ENCODE measurements at places on chromosomes 7 and 10.

GRCh38 chr10:28468707-28469483, 64.0 kb upstream of the WAC start:
- DNase-seq, result no peak

DNA sequence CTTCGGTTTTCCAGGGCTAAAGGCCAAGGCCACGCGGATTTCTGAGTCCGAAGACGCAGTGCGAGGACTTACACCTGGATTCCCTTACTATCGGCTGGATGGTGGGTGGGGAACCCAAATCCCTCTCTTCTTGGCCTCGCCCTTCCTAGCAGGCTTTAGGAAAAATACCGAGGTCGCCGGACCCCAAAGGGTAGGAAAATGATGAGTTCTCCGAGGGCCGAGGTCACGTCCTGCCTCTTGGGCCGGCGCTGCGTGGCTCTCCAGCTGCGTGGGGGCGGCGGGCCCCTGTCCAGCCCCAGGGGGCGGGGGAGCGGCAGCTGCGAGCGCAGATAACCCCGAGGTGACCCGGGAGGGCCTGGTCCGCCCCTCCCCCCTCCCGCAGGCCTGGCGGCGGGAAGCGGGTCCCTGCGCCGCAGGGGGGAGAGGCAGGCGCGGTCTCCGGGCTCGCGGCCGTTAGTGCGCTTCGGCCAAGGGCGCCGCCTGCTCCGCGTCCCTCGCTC, 805 bp upstream of the HMX3 start:
- no peak for DNase-seq

GRCh38 chr10:114643158-114643557, 14.9 kb downstream of the ABLIM1 start:
- no peak for DNase-seq

DNA sequence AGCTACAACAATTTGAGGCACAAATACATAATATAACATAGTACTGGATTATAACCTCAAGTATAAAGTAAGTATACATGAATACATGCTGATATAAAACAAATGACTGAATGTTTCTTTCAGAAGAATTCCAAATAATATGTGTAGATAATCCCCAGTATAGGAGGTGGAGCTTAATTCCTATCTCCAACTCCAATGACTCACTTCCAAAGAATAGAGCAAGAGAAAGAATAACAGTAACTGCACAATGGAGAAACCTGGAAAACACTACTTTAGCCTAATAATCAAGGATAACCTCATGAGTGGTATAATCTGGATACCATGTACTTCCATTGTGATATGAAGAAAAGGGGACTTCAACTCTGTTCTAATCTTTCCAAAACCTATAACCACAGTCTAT, 13.7 kb upstream of the SEMA3C start:
- DNase-seq, result no peak

GRCh38 chr7:47539398-47540052, 42.4 kb downstream of the TNS3 start:
- DNase-seq, result no peak

DNA sequence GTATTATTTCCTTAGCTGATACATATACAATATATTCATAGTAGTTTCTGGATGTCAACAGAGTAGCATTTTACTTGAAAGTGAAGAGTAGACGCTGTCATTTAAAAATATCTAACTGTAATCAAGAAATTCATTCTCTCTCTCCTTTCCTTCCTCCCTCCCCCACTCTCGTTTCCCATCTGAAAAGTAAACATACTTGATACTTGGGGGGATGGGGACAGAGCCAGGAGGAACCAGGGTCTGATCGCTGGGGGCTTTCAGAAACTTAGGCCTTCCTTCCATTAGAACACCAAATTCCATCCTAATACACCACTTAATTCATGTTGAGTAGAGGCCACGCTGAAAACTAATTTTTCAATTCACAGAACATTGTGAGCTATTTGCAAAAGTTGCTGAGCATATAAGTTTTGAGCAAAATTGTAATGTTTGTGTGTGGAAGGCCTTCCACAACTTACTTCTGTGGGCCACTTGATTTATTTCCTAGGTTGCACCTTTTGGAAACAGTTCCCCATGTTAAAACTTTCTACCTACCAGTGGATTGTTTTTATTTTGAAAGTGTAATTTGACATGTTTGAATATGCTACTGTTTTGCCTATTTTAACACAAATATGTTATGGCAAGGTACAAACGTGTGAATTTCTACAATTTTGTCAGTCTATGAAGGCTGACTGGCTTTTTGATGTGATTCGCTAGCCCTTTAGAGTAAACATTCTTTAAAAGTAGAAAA, 35.2 kb downstream of the CNPY1 start:
- DNase-seq, result no peak

- no peak for DNase-seq
Observed at GRCh38 chr7:131627735-131628190, 71.3 kb upstream of the PODXL start.

- no peak for DNase-seq
Observed at GRCh38 chr7:139095194-139095659, 14.3 kb downstream of the ZC3HAV1 start.

DNA sequence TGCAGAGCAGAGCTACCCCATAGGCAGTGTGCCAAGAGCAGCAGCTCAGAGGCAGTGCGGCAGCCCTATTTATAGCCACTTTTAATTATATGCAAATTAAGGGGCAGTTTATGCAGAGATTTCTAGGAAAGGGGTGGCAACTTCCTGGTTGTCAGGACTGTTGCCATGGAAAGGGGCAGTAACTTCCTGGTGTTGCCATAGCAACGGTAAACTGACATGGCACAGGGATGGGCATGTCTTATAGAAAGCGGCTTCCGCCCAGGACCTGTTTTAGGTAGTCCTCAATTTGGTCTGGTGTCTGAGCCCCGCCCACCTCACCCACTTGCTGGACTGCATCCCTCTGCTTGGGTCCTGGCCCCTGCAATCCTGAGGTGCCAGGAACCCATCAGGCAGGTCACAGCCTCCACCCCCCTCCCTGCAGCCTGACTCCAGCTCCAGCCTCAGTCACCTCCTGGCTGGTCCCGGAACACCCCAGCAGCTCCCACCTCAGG, 115.8 kb downstream of the TMEM130 start:
- DNase-seq, result no peak

DNA sequence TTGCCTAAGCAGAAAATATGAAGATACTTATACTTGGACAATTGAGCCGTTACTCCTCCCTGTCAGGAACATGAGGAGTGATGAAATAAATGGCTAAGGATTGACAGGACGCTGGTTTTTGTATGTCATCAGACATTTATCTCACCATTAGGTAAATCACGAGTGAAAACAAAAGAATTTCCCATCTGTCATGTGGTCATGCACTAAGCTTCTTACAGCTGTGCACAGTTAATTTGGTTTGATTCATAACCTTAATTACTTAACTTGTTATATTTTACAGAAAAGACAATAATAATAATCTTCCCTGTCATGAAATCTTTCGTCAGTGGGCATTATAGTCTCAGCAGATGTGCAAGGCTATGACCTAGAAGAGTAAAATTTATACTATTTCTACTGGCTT, 266.5 kb downstream of the HGF start:
- no peak for DNase-seq

- no peak for DNase-seq
Observed at GRCh38 chr7:1616741-1617140, 46.9 kb upstream of the PSMG3 start.

DNA sequence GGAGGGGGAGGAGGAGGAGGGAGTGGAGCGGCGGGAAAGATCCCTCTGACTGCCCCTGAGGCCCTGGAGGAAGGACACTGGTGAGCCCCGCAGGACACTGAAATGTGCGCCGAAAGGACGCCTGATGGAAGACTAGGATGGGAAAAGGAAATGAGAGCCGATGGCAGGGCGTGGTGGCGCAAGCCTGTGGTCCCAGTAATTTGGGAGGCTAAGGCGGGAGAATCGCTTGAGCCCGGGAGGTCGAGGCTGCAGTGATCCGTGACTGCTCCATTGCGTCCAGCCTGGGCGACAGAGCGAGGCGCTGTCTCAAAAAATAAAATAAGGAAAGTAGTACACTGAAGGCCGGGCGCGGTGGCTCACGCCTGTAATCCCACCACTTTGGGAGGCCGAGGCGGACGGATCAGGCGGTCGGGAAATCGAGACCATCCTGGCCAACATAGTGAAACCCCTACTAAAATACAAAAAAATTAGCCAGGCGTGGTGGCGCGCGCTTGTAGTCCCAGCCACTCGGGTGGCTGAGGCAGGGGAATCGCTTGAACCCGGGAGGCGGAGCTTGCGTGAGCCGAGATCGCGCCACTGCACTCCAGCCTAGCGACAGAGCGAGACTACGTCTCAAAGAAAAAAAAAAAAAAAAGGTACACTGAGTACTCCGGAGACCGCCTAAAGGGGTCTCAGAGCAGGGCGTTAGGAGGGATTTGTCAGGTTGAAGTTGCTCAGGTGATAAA, 561 bp upstream of the HNRNPF start:
- no peak for DNase-seq
